ENCODE measurements at places on chromosomes 12 and 14.

DNA sequence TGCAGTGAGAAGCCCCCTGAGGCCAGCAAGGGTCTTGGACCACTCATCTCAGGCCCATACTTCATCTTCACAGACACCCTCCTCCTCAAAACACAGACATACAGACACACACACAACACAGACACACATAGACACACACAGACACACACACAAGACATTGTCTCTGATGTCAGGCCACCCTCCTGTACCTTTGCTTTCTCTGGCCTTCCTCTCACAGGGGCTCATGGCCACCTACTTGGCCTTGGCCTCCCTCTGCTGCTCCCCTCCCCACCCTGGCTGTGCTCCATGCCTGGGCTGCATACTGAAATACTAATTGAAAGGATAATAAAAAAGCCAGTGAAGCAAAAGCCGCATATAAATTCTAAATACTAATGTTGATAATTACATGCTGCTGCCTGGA lies 1.6 kb upstream of the SYNDIG1L start:
- no peak for DNase-seq

- no peak for DNase-seq
Observed at GRCh38 chr12:113002155-113002554, 23.8 kb downstream of the OAS2 start.

DNA sequence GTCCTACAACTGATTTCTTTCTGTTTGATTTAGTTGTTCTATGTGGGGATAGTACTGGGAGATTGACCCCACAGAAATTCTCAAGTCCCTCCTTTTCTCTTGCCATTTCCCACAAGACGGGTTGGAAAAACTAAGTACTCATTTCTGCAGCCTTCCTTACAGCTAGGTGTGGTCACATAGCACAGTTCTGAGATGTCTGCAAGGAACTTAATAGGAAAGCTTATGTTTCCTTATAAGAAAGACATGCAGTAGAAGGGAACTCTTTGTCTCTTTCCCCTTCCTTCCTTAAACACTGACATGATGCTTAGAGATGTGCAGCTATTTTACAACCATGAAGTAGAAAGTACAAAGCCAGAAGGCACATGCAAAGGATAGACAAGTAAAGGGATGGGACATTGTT lies 113.7 kb downstream of the PTPRR start:
- no peak for DNase-seq

- no peak for DNase-seq
Observed at GRCh38 chr12:34295366-34296142, 273.3 kb downstream of the ALG10 start.

- no peak for DNase-seq
Observed at GRCh38 chr12:131988054-131988796, 38.5 kb downstream of the EP400 start.

DNA sequence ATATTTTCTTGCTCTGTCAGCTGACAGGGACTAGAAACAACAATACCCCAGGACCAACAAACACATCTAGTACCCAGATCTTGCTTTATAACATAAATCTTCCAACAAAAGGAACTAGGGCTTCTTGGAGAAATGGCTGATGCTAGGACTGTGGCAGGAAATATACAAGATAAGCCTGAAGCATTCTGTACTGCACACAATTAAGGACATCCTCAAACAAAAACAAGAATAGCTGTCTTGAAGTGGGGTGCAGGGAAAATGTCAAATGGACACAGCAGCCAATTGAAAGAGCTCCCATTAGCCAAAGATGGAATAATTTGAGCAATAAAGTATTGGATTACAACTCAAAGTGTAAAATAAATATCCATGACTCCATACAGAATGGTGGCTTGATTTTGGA lies 50.0 kb downstream of the LGMN start:
- no peak for DNase-seq

DNA sequence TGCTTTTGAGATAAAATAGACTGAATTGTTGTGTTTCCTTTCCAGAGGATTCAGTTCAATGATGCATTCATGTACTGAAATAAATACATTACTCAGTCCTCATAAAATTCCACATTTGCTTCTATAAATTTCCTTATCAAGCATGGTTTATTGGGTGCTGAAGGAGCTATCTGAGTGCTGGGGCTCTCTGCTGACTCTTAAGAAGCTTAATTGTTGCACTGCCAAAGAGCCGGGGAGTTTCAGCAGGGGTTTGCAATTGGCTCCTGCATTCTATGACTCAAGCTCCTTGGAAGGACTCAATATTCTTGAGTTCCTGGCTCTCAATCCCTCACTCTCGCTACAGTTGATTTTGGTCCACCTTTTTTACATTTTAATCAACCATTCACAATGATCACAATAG lies 69.8 kb upstream of the PYGL start:
- DNase-seq = no peak

GRCh38 chr12:57089271-57090245 lies 644 bp downstream of the NAB2 start:
- DNase-seq = peak; percentile 72

DNA sequence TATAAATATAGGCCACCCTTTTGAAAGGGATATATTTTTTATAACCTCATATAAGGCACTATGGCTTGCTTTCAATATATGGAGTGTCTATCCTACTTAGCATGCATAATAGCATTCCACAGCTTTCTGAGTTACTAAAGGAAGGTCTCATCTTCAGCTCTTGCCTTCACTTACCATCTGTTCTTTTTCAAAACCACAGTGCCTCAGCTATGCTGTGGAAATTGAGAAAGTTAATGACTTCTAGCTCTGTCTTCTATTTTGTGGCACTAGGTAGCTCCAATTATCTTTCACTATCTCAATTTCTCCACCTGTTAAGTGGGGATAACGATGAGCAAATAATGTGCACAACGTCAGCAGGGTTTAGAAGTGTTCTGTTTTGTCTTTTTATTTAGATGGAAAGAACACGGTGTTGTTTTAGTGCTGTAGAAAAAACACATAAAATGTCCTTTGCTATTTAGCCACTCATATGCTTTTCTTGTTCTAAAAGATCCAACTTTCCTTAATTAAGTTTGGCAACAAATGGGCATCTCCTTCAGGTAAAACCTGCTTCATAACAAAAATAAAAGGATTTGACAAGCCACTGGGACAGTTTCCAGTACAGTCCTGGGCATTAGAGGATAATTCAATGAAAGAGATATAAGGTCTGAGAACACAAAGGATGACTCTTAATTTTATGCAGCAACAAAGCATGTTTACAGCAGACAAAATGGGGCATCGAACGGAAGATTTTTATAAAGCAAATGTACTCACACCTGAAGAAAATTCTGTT lies 462.0 kb upstream of the SYT1 start:
- DNase-seq = no peak

GRCh38 chr14:24389226-24389848 lies 9.5 kb upstream of the NYNRIN start:
- DNase-seq = no peak

DNA sequence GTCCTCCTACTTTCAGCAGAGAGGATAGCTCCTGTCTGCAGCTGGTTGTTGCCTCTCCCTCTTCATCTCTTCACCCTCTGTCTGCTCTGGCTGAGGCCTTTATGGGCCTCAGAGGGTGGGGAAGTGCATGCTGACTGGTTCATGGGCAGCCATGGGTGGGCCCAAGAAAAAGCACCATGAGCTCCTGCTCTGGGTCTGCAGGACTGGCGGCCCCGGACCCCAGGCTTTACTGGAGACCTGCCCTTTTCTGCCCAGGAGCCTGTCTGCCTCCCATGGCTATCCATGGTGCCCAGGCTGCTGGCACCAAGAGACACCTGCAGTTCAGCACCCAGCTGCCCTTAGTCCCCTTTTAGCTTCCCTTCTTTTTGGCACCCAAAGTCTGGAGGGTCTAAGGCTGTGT lies 137.1 kb downstream of the PTPRR start:
- DNase-seq = no peak

GRCh38 chr14:99186956-99187690 lies 84.9 kb downstream of the BCL11B start:
- peak; percentile 38 for DNase-seq

GRCh38 chr14:19974844-19975243 lies 547 bp upstream of the OR4K15 start:
- DNase-seq = no peak

- DNase-seq = no peak
Observed at GRCh38 chr12:15205341-15206010, 15.7 kb downstream of the RERG start.

GRCh38 chr14:104579507-104579906 lies at the start of gene C14orf180:
Gene C14orf180, plus strand, starts transcription at chr14:104579764. Its CDS starts 6,667 bp downstream, at chr14:104586431.
- DNase-seq = no peak

DNA sequence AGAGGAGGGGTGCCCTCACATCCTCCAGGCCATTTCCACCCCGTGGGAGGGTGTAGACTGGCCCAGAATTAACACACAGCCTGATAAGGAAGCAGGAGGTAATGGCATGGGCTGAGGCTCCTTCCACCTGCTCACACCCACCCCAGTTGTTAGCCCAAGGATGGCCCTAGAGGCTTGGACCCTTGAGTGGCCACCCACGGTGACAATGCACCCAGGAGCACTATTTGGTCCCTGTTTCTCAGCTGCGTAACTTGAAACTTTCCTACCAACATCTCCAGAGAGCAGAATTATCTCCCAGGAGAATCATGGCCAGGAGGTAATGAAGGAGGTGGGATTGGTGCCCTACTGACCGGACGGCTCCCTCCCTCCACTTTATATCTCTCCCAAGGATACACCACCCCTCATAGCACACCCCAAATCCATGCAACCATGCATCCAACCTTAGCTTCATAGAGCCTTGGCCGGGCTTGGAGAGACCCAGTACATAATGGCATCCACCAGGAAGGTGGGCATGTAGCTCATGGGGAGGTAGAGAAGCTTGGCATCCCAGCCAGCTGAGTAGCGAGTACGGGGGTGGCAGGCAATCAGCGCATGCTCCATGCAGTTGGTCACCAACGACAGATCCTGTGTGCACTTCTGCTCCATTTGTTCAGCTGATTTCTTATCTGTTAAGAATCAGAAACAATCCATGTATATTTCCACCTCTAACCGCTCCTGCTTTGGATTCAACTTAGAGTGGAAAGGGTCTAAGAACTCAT lies 5.6 kb downstream of the RDH16 start:
- no peak for DNase-seq

GRCh38 chr14:100118396-100119011 lies 40.9 kb downstream of the DEGS2 start:
- DNase-seq = no peak
